ENCODE measurements at places on chromosomes 4 and X. TPM values are rescaled to one million over a fixed set of nuclear protein-coding genes. Genes with fewer than 3 reads are reported as not detected.

DNA sequence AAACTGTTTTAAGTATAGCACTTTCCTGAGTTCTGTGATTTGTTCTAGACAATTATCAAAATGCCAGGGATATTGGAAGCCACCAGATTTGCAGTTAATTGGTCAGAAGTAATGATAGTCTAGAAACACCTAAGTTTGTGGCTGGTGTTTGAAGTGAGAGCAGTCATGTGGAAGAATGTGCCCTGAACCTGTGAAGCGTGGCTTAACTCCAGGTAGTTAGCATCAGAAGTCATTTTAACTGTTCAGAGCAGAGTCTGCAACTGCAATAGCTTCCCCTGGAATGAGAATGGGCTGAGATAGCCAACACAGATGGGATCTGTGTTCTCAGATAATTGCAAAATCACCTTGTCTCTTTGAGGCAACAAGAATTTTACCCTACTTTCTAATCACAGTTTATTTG is 255.1 kb upstream of the GK2 start:
- DNase-seq = no peak

DNA sequence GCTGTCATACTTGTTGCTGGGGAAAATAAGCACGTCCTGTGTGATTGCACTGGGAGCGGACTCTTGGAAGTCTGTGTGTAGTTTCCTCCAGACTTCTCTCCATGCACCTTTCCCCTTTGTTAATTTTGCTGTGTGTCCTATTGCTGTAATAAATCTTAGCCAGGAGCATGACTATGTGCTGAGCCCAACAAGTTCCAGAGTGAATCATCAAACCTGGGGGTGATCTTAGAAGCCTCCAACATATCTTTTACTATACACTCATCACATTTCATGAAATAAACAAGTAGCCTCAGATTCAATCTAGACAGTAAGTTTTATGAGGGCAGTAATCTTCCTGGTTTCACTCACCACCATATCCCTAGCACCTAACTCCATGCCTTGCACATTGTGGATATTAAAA is 43.3 kb upstream of the FGF13 start:
- DNase-seq = no peak

- no peak for DNase-seq
Observed at GRCh38 chr4:127993151-127993550, 27.9 kb downstream of the ABHD18 start.

DNA sequence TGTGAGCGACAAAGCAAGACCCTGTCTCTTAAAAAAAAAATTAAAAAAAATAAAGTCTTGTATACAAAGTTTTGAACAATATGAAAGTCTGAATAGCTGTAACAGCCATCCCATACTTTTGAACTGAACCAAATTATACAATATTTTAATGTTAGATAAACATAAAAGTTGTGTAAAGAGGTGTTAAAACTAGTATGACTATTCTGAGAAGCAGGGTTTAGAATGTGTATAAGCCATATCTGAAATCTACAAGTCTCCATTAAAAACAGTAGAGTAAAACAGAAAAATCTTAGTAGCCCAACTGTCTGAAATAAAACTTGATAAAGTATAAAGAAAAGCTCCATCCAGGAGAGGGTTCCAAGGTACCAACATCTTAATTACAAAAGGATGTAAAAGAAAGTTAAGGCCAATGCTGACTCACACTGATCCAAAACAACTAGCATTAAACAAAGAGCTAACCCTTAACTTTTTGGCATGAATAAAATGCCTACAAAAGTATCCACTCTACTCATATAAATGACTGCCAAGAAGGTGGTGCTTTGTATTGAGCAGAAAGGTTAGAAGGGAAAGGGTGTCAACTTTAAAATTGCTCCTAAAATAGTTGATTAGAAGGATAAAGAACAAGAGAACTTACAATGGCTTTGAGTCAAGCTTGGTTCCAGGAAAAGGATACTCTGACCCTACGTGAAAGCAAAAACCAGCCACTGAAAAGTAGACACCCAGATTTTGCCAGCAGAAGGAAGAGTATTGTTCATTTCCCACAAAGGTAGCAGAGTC is 18.5 kb downstream of the CNOT6L start:
- no peak for DNase-seq

GRCh38 chr4:151690164-151690870 is 70.5 kb downstream of the GATB start:
- no peak for DNase-seq

Gene NSDHL
- 18.0 TPM for total RNA-seq

Gene KLKB1
- 1.1 TPM for total RNA-seq

Gene BTK
- 9.7 TPM for total RNA-seq

All from sciatic nerve (tissue), 2 donors.